ENCODE measurements at places on chromosomes 1 and 21.

DNA sequence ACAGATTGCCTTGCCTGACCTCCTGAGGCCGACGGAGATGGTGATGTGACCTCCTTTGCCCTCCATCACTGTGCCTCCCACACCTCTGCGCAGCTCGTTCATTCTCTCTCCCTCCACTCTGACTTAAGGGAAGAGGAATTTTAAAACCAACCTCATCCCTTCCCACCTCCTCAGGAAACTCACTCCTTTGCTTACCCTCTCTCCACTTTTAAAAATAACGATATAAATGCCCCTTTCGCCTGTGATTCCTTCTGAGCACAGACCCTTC is 21.2 kb downstream of the LRRN2 start:
- no peak for DNase-seq

DNA sequence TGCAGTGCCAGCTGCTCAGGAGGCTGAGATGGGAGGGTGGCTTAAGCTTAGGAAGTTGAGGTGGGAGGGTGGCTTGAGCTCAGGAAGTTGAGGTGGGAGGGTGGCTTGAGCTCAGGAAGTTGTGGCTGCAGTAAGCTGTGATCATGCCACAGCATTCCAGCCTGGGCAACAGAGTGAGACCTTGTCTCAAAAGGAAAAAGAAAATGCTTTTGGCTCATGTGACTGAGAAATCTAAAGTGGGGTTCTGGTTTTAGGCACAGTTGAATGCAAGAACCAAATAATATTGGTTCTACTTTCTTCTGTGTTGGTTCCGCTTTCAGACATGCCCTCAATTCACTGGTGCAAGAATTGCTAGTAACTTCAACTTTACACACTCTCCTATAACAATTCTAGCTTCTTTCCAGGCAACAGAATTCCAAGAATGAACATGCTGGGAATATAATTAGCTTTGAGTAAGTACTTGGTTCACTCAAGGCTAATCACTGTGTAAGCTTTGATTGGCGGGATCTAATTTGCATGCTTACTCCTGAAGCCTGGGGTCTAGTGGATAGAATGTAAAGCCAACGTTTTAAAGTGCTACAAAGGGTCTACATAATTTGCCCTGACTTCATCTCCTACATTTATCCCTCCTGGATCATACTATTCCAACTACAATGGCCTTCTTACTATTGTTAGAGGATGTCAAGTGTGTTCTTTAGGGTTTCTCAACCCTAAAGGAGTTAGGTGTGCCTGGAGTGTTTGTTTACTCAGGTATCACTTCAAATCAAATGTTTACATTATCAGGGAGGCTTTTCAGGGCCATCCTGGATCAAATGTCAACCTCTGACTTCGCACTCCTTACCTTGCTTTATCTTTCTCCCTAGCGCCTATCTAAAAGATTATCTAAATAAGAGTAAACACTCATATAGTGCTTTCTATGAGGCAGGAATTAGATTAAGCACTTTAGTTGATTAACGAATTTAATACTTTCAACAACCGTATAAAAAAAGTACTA is 115.1 kb downstream of the SLC16A1 start:
- peak; percentile 9 for DNase-seq

DNA sequence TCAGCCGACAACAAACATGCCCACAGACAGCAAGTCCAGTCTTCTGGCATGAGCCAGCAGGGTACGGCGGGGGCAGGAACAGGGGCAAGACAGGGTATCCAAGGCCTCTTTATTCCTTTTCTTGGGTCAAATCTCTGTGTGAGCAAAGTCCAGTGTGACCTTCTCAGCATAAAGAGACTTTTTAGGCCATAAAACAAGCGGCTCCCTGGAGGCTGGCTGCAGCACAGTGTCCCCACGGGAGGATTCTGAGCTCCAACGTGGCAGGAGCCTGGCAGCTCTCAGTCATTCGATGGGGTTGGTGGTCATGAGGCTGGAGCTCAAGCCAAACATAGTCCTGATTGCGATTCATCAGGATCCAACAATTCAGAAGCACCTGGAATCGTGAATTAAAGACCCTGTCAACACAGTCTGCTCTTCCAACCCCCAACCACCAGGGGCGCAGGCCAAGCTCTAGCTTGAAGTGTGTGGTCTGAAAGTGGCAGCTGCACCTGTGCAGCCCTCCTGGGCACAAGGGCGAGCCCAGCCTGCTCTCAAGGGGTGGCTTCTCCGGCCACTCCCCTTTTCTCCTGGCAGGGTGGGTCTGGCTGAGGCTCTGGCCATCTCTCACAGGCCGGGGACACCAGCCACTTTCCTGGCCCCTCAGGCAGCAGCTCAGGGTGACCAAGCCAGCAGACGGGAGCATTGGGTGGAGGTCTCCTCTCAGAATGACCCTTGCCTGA is 62.1 kb downstream of the SLC66A1 start:
- no peak for DNase-seq

- DNase-seq = no peak
Measured at GRCh38 chr1:99281105-99281504, 16.8 kb downstream of the PLPPR4 start.

GRCh38 chr1:83508485-83509151 is 490.3 kb downstream of the TTLL7 start:
- DNase-seq = peak; percentile 75

- no peak for DNase-seq
Measured at GRCh38 chr1:82400521-82400920, 599.8 kb downstream of the ADGRL2 start.

- DNase-seq = no peak
Measured at GRCh38 chr1:40301541-40302299, 15.4 kb downstream of the COL9A2 start.

- DNase-seq = no peak
Measured at GRCh38 chr1:1430114-1430982, 5.1 kb upstream of the VWA1 start.

- DNase-seq = no peak
Measured at GRCh38 chr1:87791931-87792740, 463.5 kb downstream of the LMO4 start.

GRCh38 chr1:34263406-34263805 is 86.7 kb downstream of the C1orf94 start:
- DNase-seq = no peak

- no peak for DNase-seq
Measured at GRCh38 chr1:161954050-161954449, 69.6 kb downstream of the OLFML2B start.

DNA sequence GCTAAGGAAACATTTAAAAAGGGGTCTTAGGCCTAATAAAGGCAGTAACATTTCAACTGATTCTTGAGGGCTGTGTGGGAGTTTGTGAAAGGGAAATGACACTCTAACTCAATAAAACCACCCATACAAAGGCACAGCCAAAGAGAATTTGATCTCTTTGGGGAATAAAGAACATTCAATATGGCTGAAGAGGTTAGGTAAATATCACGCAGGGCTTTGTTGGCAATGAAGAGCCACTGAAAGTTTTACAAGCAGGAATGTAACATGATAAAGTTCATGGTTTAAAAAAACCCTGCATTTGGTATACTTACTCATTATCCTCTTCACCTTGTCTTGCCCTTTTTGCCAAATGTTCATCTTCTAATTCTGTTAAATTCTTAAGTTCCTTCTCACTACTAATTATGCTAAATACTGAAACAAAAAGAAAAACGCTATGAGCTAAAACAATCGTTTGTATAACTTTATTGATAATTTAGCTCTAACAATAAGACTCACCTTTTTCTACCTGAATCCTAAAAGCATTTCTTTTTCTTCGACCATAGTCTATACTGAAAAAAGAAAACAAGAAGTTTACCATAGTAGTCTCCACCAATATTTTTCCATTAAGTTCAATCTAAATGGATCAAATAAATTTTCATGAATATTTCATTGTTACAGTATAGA is 12.5 kb downstream of the NVL start:
- no peak for DNase-seq

- DNase-seq = no peak
Measured at GRCh38 chr1:164803366-164803765, 244.4 kb downstream of the PBX1 start.

DNA sequence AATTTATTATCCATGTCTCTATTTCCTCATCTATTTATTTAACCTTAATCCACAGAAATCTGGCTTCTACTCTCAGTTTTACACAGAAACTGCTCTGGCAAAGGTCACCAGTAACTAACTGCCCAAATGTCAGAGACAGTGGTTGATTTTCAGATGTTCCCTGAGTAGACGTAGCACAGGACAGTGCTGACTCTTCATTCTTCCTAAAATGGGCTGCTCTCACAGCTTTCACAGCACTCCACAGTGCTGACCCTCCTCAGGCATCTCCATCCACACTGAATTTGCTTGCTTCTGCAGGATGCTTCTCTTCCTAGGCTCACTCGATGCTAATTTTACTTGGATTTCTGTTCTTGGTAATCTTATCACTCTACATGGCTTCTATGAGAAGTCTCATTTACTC is 508.2 kb upstream of the ZRANB2 start:
- no peak for DNase-seq

GRCh38 chr1:4527819-4528218 is 126.6 kb upstream of the AJAP1 start:
- DNase-seq = no peak

- no peak for DNase-seq
Measured at GRCh38 chr1:88680911-88681622, 3.0 kb upstream of the PKN2 start.

- no peak for DNase-seq
Measured at GRCh38 chr1:200296091-200296661, 113.7 kb downstream of the ZNF281 start.

- no peak for DNase-seq
Measured at GRCh38 chr21:20257052-20257740, 741.0 kb upstream of the NCAM2 start.

DNA sequence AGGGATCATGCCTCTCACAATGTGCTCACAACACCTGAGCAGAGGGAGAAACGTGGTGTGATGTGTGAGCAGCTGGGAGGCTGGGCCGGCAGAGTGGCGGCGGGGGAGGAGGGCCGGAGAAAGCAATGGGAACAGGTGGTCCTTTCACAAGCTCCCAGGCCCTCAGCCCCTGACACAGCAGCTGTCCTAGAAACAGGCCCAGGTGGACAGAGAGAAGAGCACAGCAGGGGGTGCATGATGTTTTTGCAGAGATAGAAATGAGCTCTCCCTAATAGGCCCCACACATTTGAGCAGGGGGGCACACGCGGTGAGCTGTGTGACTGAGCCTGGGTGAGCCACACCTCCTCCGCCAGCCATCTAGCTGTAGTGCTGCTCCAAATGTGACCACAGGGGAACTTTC is 7.6 kb upstream of the RGS16 start:
- DNase-seq = no peak

GRCh38 chr1:197126691-197127090 is 19.8 kb downstream of the ASPM start:
- DNase-seq = no peak

DNA sequence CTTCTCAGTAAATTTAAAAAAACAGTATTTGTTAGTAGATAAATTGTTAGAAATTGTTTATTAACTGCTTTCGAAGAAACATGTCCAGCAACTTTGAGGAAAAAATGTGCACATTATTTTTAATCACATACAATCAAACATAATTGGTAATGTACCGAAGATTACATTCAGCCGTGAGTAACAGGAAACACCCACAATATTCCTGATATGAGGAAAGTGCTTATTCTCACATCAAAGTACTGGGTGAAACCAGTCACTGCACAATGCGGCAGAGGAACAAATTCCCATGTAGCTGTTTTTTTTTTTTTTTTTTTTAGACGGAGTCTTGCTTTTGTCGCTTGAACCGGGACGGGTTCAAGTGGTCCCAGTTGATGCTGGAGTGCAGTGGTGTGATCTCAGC is 9.7 kb downstream of the ACBD3 start:
- no peak for DNase-seq

DNA sequence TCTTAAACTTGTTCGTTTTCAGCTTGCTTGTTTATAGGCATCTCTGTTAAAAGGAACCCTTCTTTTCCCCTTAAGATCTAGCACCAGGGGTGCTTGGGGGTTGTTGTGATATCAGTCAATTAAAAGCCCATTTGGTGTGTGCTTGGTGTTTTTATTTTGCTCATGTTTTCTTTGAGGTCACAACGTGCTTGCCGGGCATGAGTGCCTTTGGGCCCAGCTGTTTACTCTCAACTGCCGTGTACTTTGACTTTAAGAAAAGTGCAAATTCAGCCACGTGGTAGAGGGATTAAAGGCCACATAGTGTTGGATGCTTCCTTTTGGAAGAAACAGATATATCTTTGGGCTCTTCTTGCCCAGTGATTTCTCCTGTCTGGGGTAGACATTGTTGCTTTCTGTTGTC is 10.5 kb downstream of the ARID1A start:
- DNase-seq = no peak

DNA sequence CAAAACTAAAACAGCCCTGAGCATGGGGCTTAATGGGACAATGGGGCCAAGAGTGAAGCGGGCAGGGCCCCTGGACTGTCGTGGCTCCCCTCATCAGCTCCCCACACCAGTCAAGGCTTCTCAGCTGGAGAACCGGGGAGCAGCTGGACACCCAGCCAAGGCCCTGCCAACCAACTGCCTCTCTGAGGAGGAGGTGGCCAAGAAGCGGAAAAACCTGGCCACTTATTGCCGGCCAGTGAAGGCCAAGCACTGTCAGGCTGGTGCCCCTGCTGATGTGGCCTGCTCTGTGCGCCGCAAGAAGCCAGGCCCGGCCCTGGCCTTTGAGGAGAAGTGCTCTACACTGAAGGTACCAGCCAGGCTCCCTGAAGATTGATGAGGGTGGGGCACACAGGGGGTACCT is 2.5 kb upstream of the CYB561D1 start:
- DNase-seq = no peak

- DNase-seq = no peak
Measured at GRCh38 chr21:17660862-17661261, 48.2 kb upstream of the BTG3 start.

GRCh38 chr1:109161858-109162606 is 48.1 kb downstream of the ELAPOR1 start:
- DNase-seq = peak; percentile 14

DNA sequence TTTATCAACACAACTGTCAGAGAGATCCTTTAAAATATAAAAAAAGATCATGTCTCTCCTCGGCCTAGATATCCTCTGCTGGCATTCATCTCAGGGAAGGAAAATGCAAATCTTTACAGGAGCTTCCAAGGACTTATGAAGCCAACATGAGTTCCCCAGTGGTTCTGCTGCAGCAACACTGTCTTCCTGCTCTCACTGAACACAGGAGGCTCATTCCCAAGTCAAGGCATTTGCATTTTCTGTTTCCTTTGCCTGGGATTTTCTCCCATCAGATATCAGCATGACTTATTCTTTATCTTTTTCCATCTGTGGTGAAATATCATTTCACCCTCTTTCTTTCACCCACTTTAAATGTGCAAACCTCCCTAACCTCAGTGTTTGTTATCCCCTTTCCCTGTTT is 513.8 kb upstream of the ZP4 start:
- no peak for DNase-seq

GRCh38 chr1:44867801-44868200 is 24.7 kb upstream of the PTCH2 start:
- no peak for DNase-seq

Data from central memory CD4-positive, alpha-beta T cell (primary cell).